ENCODE measurements at places on chromosomes 11 and 22.

GRCh38 chr11:107197932-107198331 is 179.7 kb upstream of the GUCY1A2 start:
- DNase-seq, result no peak

DNA sequence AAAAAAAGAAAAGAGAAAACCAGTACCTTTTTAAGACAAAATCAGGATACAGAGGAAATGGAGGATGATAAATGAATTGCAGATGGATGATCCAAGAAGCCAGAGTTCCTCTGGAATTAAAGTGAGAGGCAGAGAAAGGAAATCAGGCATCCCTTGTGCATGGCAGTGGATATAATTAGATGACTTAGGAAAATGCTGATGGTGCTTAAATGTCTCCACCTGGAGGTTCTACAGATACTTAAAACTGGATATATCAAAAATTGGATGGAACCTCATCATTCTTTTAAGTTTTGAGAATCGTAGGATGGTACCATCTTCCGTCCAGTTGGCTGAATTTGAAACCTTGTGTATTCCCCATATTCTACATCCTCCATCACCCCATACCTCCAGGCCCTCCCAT is 1040.0 kb downstream of the NTM start:
- no peak for DNase-seq

GRCh38 chr11:1059759-1060158 is 14.9 kb upstream of the MUC2 start:
- DNase-seq, result no peak

- DNase-seq, result no peak
Measured at GRCh38 chr11:16217631-16218030, 138.7 kb downstream of the SOX6 start.

GRCh38 chr11:45901626-45902025 is 5.4 kb downstream of the FREY1 start:
- no peak for DNase-seq

DNA sequence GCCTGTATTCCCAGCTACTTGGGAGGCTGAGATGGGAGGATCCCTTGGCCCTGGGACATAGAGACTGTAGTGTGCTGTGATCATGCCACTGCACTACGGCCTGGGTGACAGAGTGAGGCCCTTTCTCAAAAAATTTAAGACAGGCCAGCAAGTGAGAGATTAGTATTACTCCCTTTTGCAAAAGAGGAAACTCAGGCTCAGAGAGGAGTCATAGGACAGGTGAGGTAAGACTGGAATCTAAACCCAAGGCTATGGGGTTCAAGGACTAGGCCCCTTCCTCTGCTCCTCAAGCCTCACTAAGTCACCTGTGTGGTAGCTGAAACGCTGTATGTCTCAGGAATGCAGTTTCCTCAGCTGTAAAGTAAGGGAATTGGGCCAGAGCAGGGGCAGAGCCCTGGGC is 1.6 kb upstream of the P2RY2 start:
- no peak for DNase-seq

DNA sequence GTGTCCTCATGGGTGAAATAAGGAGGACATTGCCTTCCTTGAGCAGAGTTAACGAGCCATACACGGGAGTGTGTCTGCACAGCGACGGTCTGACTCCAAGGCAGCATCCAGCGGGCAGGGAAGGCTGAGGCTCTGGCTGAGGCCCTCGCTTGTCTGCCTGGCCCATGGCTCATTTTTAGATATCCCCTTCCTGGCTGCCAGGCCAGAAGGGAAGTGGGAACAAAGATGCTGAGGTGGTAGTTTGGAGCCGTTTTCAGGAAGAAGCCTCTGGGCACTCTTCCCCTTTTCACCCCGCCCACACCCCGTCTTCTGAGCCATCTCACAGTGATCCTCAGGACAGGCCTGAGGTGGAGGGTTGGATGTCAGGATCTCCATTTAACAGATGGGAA is 3.0 kb upstream of the SLCO2B1 start:
- DNase-seq, result no peak

GRCh38 chr11:77968337-77968736 is 26.1 kb downstream of the INTS4 start:
- no peak for DNase-seq

DNA sequence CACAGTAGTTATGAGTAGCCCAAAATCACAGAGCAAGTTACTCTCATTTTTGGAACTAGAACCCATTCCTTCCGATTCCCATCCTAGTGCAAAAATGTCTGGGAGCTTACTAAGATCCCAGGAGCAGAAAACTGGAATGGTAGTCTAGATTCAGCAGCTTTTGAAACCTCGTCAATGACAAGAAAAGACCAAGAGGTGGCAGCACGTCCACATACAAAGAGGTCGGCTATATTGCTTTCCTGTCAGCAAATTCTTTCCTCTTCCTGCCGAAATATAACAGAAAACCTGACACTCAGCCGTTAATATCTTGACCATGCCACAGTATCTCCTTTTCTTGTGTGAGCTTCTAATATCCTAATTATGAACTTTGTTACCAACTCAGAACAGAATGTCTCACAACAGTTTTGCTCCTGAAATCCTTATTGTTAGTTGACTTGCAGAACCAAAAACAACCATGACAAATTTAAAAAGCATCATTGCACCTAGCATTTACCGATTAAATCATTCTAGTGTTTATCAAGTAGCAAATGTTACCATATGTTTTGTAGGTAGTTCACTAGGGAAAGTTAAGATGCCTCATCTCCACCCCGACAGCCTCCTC is 92.8 kb upstream of the OR9G4 start:
- DNase-seq, result peak; percentile 4

DNA sequence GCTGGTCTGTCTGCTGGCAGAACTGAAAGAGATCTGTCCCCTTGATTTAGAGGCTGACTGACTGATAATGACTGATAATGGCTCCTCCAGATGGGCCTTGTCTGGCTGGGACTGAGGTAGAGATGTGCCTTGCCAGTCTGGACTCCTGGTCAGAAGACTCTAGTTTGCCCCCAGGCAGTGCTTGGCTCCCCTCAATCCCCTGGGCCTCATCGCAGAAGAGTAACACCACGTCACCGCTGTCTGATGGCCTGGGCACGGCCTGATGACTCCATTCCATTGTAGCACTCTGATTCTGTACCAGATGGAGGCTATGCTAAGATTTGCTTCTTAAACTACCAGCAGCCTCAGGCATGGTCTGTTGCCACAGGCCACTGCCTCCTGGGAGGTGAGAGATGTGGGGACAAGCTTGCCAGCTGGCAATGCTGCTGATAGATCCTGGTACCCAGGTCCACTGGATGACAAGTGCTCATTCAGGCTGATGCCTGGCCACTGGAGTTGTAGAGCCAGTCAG is 19.1 kb downstream of the CYB5R2 start:
- no peak for DNase-seq

DNA sequence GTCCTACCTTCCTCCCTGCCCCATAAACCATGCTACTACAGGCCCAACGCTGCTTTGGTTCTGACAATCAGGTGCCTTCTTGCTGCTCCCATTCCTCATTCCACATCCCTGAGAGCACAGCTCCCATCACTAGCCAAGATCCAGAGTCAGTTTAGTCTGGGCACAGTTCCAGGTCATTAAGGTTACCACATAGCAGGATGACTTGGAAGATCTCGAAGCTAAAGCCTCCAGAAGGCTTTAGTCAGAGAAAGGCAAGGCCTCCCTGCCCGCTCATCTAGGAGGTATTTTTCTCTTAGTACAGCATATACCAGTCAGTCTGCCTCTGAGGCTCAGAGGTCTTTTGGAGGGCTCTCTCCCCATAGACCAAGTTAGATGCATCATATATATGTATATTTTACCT is 30.3 kb downstream of the TRIM66 start:
- no peak for DNase-seq

- no peak for DNase-seq
Measured at GRCh38 chr11:128708660-128709059, 14.8 kb downstream of the FLI1 start.

DNA sequence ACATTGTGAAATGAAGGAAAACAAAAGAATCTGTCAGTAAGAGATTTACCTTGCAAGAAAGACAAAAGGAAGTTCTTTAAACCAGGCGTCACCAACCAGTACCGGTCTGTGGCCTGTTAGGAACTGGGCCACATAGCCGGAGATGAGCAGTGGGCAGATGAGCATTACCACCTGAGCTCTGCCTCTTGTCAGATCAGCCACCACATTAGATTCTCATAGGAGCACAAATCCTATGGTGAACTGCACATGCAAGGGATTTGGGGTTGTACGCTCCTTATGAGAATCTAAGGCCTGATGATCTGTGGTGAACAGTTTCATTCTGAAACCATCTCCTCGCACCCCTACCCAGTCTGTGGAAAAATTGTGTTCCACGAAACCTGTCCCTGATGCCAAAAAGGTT is 108.2 kb downstream of the CYP2R1 start:
- DNase-seq, result no peak

GRCh38 chr11:47359162-47359561 is 6.7 kb upstream of the MYBPC3 start:
- no peak for DNase-seq

DNA sequence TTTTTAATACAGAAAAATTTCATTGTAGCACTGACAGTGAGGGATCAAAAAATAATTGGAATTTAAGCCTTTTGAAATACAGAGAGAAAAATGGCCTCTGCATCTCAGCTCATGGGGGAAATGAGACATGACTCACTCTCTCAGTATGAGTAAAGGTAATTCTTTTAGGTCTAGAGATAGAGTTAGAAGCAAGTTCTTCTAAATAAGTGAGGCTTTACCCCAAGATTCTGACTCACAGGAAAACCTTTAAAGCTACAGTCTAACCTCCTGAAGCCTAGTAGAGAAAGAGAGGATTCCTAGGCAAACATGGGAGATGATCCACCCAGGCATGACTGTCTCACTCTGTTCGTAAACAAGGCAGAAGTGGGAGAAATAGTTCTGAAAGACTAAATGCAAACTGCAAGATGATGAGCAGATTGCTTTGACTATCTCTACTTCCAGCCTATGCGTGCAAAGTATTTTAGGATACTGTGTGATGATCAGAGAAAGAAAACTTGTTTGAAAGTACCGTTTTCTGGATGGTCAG is 1003.3 kb upstream of the CCDC90B start:
- no peak for DNase-seq

- DNase-seq, result no peak
Measured at GRCh38 chr22:45475063-45475747, 27.5 kb upstream of the FBLN1 start.

GRCh38 chr22:23204541-23205157 is 24.3 kb downstream of the BCR start:
- no peak for DNase-seq

DNA sequence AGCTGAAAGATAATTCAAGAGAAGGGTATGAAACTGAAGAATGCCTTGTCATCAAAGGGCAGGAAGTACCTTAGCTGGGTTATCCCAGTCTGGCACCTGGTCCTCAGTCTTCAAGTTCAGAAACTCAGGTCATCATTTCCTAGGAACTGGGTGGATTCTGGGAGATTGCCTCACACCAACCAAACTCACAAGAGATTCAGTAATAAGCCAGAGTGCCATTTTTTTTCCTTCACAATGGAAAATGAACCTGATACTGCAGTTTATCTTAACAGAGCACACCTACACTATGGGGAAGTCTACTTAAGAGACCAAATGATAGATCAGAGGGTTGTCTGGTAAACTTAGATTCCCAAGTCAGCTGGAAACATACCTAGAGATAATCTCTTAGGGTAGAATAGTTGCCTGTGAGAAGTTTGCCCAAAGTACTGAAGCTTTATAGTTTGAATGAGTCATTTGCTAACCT is 3.8 kb upstream of the BUD13 start:
- DNase-seq, result no peak
